ENCODE measurements at places on chromosomes 1 and 21. TPM values are rescaled to one million over a fixed set of nuclear protein-coding genes. Genes with fewer than 3 reads are reported as not detected.

GRCh38 chr21:37787456-37787855 lies 128.8 kb downstream of the KCNJ6 start:
- H3K36me3 ChIP-seq = no peaks in the 10 kb centered on the region
- H3K27ac ChIP-seq = peak overlapping the region; percentile 69

DNA sequence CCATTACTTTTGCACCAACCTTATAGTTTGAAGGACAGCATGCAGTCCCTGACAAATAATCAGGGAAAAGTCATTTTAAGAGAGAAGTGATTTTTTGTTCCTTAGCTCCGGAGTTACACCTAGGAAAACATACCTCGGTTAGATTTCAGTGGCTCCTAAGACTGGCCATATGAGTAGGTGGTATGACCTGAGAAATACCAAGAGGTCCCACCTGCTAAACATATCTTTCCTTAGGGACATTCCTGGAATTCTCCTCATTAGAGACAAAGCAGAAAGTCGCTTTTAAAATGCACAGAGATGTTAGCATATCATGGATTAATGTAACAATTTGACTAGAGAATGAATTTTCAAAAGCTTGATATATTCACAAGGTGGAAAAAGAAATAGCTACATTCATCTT lies 84.2 kb upstream of the RNPC3 start:
- no peaks in the 10 kb centered on the region for H3K36me3 ChIP-seq
- DNase-seq = no peak
- H3K4me1 ChIP-seq = no peaks in the 10 kb centered on the region
- no peak overlapping the region for H3K27ac ChIP-seq
- no peak overlapping the region for H3K4me3 ChIP-seq

- H3K27ac ChIP-seq = no peak overlapping the region
- H3K4me1 ChIP-seq = no peaks in the 10 kb centered on the region
- no peak for DNase-seq
- no peaks in the 10 kb centered on the region for H3K36me3 ChIP-seq
Observed at GRCh38 chr1:104467590-104467989, 717.9 kb downstream of the AMY1C start.

- H3K27ac ChIP-seq = no peak overlapping the region
- no peaks in the 10 kb centered on the region for H3K27me3 ChIP-seq
- peaks cover 18% of the 10 kb centered on the region for H3K36me3 ChIP-seq
- DNase-seq = no peak
- no peaks in the 10 kb centered on the region for H3K4me1 ChIP-seq
Observed at GRCh38 chr21:43959231-43960116, 52.6 kb upstream of the TRAPPC10 start.

- no peak overlapping the region for H3K4me3 ChIP-seq
- no peaks in the 10 kb centered on the region for H3K27me3 ChIP-seq
- H3K4me1 ChIP-seq = peaks cover 13% of the 10 kb centered on the region
Observed at GRCh38 chr1:151858886-151859665, 5.6 kb upstream of the THEM5 start.

DNA sequence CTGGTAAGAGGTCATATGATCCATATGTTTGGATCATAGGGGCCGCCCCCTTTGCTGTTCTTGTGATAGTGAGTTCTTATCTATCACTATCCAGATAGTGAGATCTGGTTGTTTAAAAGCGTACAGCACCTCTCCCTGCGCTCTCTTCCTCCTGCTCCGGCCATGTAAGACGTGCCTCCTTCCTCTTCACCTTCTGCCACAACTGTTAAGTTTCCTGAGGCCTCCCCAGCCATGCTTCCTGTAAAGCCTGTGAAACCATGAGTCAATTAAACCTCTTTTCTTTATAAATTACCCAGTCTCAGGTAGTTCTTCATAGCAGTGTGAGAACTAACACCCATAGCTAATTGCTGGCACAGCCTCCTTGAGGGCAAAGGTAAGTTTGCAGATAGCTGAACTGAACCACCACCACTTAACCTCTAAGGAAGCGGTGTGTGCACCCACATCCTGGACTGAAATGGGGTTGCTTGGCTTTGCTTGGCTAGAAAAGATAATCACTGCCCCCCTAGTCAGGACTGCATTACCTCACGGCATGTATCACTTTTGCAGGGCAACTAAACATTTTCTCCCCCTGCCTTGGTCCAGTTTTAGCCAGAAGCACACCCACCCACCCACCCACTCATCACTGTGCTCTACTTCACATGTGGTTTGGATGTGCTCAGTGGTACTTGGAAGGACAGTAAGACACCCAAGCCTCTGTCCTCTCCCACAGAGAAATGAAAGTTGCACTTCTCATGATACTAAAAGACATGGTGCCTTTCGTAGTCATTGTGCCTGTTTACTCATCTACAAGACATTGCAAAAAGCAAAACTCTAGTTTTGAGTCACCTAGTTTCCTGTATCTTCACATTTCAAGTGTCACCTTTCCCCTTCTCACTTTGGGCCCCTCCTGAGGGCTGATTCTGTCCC lies 23.1 kb upstream of the PTAFR start:
- H3K27me3 ChIP-seq = no peaks in the 10 kb centered on the region
- DNase-seq = no peak
- H3K4me1 ChIP-seq = no peaks in the 10 kb centered on the region
- no peak overlapping the region for H3K4me3 ChIP-seq
- H3K27ac ChIP-seq = no peak overlapping the region

- H3K4me3 ChIP-seq = peak overlapping the region; percentile 53
- H3K27me3 ChIP-seq = no peaks in the 10 kb centered on the region
- no peaks in the 10 kb centered on the region for H3K36me3 ChIP-seq
- DNase-seq = no peak
- H3K4me1 ChIP-seq = peaks cover 53% of the 10 kb centered on the region
Observed at GRCh38 chr1:2248854-2249558, 20.9 kb downstream of the SKI start.

DNA sequence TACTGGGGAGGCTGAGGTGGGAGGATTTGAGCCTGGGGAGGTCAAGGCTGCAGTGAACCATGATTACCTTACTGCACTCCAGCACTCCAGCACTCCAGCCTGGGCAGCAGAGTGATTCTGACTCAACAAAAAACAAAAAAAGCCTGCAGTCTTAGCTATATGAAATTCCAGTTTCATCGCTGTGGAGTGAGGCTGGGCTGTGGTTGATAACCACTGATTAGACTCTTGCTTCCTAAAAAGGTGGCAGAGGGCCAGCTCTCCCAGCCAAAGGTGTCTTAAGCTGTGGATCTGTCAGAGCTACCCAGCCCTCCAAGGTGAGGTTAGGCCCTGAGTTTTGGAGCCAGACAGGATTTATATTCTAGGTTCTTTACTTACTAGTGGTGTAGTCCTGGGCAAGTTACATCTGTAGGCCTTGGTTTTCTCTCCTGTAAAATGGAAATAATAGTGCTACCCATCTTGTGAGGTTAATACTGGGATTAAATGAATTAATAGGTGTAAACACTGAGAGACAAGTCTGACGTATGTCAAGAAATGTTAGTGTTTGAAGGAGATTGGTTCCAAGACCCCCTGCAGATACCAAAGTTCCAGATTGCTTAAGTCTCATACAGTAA lies 35.9 kb downstream of the TMCC2 start:
- no peaks in the 10 kb centered on the region for H3K36me3 ChIP-seq
- no peak overlapping the region for H3K27ac ChIP-seq
- H3K4me3 ChIP-seq = no peak overlapping the region
- H3K4me1 ChIP-seq = no peaks in the 10 kb centered on the region

DNA sequence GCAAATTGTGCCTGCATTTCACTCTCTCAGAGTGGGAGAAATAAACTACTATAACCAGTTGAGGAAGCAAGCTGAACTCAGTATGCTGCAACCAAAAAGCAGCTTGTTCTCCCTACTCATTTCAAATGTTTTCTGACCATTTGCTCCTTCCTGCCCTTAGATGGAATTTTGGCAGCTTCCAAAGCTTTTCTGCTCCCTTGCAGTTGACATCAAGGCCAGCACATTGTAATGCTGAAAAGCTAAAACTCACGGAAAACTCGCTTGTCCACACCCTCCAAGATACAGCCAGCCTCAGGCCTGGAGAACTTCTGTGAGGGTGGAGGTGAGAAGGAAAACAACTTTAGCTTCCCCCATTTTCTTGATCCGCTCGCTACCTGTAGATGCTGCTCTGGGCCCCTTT lies 5.0 kb upstream of the CHML start:
- H3K4me1 ChIP-seq = no peaks in the 10 kb centered on the region
- no peak for DNase-seq
- no peak overlapping the region for H3K4me3 ChIP-seq
- H3K27me3 ChIP-seq = no peaks in the 10 kb centered on the region
- H3K36me3 ChIP-seq = no peaks in the 10 kb centered on the region

- H3K4me1 ChIP-seq = no peaks in the 10 kb centered on the region
- no peak overlapping the region for H3K4me3 ChIP-seq
- H3K27ac ChIP-seq = no peak overlapping the region
- no peaks in the 10 kb centered on the region for H3K36me3 ChIP-seq
Observed at GRCh38 chr1:239443361-239443760, 57.0 kb downstream of the CHRM3 start.

DNA sequence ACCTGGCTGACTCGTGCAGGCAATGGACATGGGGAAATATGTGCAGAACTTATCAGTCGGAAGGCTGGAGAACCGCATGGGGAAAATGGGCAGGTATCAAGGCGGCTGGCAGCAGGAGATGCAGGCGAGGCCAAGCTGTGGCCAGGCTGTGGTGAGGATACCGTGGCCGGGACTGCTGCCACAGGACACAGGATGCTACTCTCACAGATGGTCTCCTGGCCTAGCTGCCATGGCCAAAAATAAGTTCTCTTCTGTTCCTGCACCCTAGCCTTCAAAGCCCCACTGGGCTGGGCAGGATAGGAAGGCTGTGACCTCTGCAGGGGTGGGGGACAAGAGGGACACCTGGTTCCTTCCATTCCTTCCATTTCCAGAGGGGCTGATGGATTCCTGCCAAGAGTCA lies 26.4 kb downstream of the TEX35 start:
- DNase-seq = no peak
- H3K4me1 ChIP-seq = no peaks in the 10 kb centered on the region
- H3K27me3 ChIP-seq = no peaks in the 10 kb centered on the region
- no peaks in the 10 kb centered on the region for H3K36me3 ChIP-seq
- H3K4me3 ChIP-seq = no peak overlapping the region
- no peak overlapping the region for H3K27ac ChIP-seq

DNA sequence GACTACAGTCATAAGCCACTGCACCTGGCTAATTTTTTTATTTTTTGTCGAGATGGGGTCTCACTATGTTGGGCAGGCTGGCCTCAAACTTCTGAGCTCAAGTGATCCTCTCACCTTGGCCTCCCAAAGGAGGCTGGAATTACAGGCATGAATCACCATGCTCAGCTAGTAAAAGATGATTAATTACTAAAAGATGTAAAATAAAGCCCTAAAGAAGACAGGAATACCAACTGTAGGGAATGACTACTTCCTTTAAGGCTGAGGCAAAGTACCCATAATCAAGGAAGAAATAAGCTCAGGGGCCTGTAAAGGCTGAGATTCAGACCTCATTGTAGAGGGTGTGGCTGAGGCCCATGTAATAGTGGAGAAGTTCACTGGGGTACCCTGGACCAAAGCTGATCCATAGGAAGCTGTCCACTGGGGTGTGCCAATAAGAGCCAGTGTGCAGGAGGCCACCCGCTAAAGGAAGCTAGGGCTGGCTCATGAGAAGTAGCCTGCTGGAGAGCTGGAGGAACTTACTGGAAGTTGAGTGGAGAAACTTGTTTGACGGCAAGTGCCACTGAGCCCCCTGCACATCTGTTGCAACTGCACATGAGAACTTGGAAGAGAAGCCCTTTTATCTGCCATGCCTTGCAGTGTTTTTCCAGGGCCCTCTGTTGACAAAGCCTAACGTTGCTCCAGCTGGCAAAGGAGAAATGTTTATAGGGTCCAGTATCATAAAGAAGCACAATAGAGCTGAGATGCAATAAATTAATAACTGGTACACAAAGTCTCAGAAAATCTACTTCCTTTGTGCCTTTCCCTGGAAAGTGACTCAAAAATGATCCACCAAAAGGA lies 17.8 kb upstream of the SERTAD4 start:
- H3K27me3 ChIP-seq = no peaks in the 10 kb centered on the region
- no peaks in the 10 kb centered on the region for H3K36me3 ChIP-seq
- no peak for DNase-seq
- no peak overlapping the region for H3K4me3 ChIP-seq
- H3K27ac ChIP-seq = no peak overlapping the region
- H3K4me1 ChIP-seq = no peaks in the 10 kb centered on the region

- no peaks in the 10 kb centered on the region for H3K27me3 ChIP-seq
- DNase-seq = no peak
- no peaks in the 10 kb centered on the region for H3K4me1 ChIP-seq
- no peak overlapping the region for H3K27ac ChIP-seq
- no peak overlapping the region for H3K4me3 ChIP-seq
Observed at GRCh38 chr1:107767156-107767582, 197.8 kb downstream of the VAV3 start.

- H3K36me3 ChIP-seq = no peaks in the 10 kb centered on the region
- H3K4me1 ChIP-seq = no peaks in the 10 kb centered on the region
- no peak for DNase-seq
- H3K4me3 ChIP-seq = no peak overlapping the region
- no peak overlapping the region for H3K27ac ChIP-seq
- no peaks in the 10 kb centered on the region for H3K27me3 ChIP-seq
Observed at GRCh38 chr1:113303267-113303666, 87.0 kb upstream of the MAGI3 start.

GRCh38 chr1:77476475-77476874 lies 194.7 kb downstream of the AK5 start:
- no peaks in the 10 kb centered on the region for H3K4me1 ChIP-seq
- no peak for DNase-seq
- no peaks in the 10 kb centered on the region for H3K36me3 ChIP-seq
- no peak overlapping the region for H3K27ac ChIP-seq
- no peaks in the 10 kb centered on the region for H3K27me3 ChIP-seq

DNA sequence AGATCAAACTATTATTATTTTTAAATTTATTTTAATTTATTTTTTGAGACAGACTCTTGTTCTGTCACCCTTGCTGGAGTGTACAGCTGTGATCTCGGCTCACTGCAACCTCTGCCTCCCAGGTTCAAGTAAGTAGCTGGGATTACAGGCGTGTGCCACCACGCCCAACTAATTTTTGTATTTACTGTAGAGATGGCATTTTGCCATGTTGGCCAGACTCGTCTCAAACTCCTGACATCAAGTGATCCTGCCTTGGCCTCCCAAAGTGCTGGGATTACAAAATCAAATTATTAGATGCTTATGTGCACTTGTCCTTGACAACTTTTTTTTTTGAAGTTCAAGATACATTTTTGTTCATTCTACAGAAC lies 15.4 kb downstream of the LIN9 start:
- no peaks in the 10 kb centered on the region for H3K4me1 ChIP-seq
- H3K36me3 ChIP-seq = no peaks in the 10 kb centered on the region

GRCh38 chr21:19490481-19490880 lies 1086.9 kb upstream of the TMPRSS15 start:
- H3K4me3 ChIP-seq = no peak overlapping the region
- H3K27me3 ChIP-seq = no peaks in the 10 kb centered on the region

- no peaks in the 10 kb centered on the region for H3K4me1 ChIP-seq
- no peaks in the 10 kb centered on the region for H3K36me3 ChIP-seq
- H3K4me3 ChIP-seq = no peak overlapping the region
- DNase-seq = no peak
- no peak overlapping the region for H3K27ac ChIP-seq
Observed at GRCh38 chr1:218027152-218027551, 257.9 kb upstream of the RRP15 start.

GRCh38 chr1:89085781-89086180 lies 20.8 kb upstream of the GBP1 start:
- no peaks in the 10 kb centered on the region for H3K27me3 ChIP-seq
- no peaks in the 10 kb centered on the region for H3K4me1 ChIP-seq
- DNase-seq = no peak
- H3K27ac ChIP-seq = no peak overlapping the region

Gene CPLANE2
- 14.6 TPM for total RNA-seq

Gene ITLN2
- total RNA-seq = 3.0 TPM

Gene RPE65
- total RNA-seq = not detected

Gene NPHS2
- total RNA-seq = not detected

Gene LUZP1
- total RNA-seq = 17.9 TPM

Gene VTCN1
- not detected for total RNA-seq

Gene MT1HL1
- total RNA-seq = not detected

Gene DNALI1
- total RNA-seq = 2.6 TPM

Gene OR2G6
- not detected for total RNA-seq
